ENCODE measurements at places on chromosomes 5 and 9. TPM values are rescaled to one million over a fixed set of nuclear protein-coding genes. Genes with fewer than 3 reads are reported as not detected.

DNA sequence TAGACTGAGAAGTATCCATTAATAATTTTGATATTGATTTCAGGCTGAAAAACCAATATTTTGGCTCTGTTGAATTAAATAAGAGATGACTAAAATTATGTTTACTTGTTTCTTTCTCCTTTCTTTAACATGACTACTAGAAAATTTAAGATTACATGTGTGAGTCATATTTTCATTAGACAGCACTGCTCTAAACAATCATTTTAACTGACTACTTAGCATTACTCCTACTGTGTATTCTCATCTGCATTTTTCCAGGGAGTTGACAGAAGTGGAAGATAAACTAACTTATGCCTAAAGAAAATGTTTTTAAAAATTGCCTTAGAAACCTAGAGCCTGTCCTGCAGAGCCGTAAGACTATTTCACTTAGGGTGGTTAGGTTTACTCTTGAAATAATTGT, 29.1 kb downstream of the TNC start:
- no peak for DNase-seq

DNA sequence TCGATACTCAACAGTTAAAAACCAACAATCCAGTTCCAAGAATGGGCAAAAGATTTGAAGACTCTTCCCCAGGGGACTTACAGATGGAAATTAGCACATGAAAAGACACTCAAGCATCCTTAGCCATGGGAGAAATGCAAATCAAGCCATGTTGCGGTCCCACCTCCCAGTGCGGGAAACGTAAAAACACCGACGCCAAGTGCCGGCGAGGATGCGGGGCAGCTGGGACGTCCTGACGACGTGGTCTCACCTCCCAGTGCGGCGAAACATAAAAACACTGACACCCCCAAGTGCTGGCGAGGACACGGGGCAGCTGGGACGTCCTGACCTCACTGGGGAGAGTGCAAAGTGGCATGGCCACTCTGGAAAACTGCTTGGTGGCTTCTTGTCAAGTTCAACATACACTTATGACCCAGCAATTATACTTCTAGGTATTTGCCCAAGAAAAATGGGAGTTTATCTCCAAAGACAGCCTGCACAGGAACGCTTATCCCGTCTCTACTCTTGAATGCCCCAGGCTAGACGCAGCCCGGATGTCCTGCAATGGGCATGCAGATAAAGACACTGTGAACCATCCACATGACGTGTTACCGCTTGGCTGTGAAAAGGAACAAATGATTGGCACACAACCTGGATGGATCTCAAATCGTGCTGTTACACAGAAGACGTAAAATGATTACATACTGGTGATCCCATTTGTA, 60.1 kb upstream of the UBAC1 start:
- no peak for DNase-seq

GRCh38 chr5:152511531-152512132, 106.6 kb upstream of the NMUR2 start:
- DNase-seq: no peak

DNA sequence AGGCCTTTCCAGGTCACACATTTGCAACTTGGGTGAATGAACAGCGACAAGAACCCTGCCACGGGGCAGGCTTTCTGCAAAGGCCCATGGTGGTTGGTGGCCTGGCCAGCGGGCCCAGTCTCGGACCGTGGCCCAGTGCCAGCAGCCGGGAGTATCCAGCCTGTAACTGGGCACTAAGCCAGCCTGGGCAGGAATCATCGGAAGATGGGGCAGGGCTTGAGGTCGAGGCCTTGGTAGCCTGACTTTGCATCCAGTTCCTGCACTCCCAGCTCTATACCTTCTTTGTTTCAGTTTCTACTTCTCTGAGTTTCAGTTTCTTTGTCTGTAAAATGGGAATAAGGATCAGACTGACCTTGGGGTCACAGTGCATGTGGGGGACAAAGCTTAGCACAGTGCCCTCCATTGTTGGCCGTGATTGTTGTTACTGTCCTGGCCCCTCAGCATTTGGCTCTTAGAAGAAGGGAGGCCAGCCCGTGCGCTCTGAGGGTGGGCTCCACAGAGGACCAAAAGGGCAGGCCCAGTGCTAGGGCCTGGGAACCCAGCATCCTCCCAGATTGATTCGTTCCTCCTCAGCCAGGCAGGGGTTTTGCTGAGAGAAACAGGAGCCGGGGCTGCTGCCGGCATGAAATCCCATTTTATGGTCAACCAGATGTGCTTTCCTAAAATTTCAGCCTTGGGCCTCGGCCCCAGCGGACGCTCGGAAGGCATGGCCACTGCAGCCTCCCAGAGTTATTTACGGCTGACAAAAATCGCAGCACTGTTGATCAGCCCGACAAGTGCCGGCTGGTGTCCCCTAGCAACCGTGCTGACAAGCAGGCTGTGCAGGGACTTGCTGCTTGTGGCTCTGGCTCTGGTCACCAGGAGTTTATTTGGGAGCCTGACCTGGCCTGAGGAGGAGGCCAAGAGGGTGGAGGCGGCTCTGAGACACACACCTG, 43.6 kb downstream of the JADE2 start:
- DNase-seq: no peak

- no peak for DNase-seq
Observed at GRCh38 chr5:132417010-132417439, 47.5 kb downstream of the SLC22A5 start.

DNA sequence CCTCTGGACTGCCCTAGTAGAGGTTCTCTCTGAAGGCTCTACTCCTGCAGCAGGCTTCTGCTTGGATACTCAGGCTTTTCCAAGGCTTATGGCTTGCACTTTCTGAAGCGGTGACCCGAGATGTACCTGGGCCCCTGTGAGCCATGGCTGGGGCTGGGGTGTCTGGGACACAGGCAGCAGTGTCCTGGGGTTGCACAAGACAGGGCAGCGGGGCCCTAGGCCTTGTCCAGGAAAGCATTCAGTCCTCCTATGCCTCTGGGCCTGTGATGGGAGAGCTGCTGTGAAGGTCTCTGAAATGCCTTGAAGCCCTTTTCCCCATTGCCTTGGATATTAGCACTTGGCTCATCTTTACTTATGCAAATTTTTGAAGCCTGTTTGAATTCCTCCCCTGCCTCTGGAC, 192.2 kb downstream of the YTHDC2 start:
- no peak for DNase-seq

- DNase-seq: no peak
Observed at GRCh38 chr5:56529666-56530430, 285.5 kb upstream of the MAP3K1 start.

GRCh38 chr9:91972076-91972626, 22.1 kb upstream of the ROR2 start:
- no peak for DNase-seq

DNA sequence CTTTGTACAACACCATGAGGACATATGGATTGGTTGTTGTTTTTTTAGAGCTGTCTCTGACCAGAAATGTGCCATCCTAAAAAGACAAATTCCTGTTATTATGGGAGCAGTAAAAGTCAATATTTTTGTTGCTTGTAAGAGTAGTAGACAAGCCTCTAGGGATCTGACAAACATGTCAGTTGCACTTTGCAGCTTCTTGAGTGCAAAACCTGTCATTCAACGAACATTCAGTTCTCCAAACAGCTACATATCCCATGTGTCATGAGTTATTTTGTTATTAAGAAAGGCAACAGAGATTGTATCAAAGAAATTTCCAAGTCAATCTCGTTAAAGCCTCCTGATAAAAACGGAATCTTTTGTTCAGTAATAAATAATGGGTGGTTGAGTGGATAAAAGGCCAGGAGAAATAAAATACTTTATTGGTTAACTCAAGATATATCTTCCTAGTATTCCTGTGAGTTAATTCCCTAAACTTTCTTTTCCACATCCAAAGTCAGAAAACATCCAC, 18.1 kb downstream of the C5orf58 start:
- no peak for DNase-seq

GRCh38 chr5:135551593-135552447, 16.1 kb upstream of the NEUROG1 start:
- DNase-seq: no peak

- DNase-seq: no peak
Observed at GRCh38 chr9:92295240-92295790, 1.8 kb upstream of the IARS1 start.

- no peak for DNase-seq
Observed at GRCh38 chr5:56817263-56818014, 2.1 kb downstream of the MAP3K1 start.

DNA sequence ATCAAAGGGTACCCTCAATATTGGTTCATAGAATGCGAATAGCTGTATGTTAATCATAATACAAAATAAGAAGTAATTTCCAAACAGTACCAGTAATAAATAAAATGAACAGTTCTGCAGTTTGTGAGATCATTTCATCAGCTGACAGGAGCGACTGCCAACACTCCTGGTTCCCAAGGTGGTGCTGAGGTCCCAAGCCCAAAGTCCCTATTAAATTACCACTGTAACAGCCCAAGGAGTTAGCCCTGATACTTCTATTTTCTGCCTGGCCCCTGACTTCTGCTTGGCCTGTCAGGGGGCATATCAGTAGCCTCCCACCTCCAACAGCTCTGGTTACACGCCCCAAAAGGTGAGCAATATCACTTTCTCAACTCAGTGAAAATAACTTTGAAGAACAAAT, 47.1 kb downstream of the ANKH start:
- DNase-seq: no peak

DNA sequence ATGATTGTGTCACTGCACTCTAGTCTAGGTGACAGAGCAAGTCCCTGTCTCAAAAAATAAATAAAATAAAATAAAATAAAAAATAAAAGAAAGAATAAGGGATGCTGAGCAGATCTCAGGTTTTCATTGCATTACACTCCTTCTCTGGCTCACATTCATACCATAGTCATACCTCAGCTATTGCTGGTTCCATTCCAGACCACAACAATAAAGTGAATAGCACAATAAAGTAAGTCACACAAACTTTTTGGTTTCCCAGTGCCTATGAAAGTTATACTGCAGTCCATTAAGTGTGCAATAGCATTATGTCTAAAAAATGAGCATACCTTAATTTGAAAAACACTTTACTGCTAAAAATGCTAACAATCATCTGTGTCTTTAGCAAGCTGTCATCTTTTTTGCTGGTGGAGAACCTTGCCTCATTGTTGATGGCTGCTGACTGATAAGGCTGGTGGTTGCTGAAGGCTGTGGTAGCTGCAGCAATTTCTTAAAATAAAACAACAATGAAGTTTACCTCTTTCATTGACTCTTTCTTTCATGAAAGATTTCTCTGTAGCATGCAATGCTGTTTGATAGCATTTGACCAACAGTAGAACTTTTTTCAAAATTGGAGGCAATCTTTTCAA, 415.7 kb downstream of the ZNF608 start:
- no peak for DNase-seq

DNA sequence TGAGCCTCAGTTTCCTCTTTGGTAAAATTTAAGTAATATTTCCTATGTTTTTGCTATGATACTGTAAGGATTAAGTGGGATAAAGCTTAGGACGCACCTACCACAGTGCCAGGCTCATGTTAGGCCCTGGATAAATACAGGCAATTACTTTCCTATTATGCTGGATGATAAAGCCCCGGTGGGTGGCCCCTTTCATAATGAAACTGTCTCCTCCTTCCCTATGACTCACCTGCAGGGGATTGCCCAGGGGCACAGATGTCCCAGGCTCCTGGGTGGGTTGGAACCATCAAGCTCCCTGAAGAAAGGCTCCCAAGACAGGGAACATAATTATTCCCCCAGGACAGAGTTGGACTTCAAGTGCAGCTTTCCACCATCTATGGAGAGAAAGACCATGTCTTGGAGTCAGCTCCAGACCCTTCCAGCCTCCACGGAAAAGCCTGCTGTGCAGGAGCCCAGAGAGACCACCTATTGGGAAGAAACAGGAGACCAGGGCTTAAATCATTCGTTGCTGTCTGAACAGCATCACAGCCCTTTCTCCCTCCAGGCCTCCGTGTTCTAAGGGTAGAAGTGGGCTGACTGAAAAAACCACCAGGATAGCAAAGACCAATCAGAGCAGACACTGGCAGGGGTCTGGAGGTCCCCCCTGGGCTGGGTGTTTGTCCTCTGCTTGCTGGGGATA, 43.2 kb upstream of the FOXE1 start:
- DNase-seq: no peak

GRCh38 chr5:36739751-36740221, 133.4 kb downstream of the SLC1A3 start:
- DNase-seq: peak; percentile 42

GRCh38 chr5:34022121-34022705, 14.4 kb upstream of the AMACR start:
- no peak for DNase-seq

DNA sequence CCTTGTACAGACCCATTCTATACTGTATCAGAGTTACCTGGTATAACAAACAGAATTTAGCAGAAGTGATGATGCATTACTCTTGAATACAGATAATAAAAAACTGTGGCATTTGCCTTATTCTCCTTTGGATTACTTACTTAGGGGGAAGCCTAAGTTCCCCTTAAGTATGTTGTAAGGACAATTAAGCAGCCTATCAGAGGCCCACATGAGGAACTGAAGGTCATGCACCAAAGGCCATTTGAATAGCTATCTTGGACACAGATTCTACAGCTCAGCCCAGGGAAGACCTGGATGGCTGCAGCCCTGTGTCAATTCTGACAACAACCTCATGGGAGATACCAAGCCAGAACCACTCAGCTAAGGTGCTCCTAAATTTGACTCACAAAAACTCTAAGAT, 125.2 kb downstream of the RAPGEF6 start:
- no peak for DNase-seq

DNA sequence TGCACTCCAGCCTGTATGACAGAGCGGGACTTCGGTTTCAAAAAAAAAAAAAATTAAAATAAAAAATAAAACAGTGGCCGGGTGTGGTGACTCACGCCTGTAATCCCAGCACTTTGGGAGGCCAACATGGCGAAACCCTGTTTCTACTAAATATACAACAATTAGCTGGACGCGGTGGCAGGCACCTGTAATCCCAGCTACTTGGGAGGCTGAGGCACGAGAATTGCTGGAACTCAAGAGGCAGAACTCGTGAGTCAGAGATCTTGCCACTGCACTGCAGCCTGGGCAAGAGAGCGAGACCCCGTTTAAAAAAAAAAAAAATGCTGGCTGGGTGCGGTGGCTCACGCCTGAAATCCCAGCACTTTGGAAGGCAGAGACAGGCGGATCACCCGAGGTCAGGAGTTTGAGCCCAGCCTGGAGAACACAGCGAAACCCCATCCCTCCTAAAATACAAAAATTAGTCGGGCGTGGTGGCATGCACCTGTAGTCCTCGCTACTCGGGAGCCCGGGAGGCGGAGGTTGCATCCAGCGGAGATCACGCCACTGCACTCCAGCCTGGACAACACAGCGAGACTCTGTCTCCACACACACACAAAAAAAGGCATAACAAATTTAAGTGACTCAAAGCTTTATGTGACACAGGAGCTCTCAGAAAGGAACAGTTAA, 1.5 kb upstream of the NPM1 start:
- DNase-seq: no peak

- DNase-seq: no peak
Observed at GRCh38 chr9:129595903-129596540, 24.9 kb downstream of the C9orf50 start.

The CAMSAP1 gene
- polyA plus RNA-seq: 2.2 TPM

The RBM18 gene
- 29.6 TPM for polyA plus RNA-seq

The ANKRD18B gene
- not detected for polyA plus RNA-seq

The FLT4 gene
- 1.2 TPM for polyA plus RNA-seq

The FCN1 gene
- polyA plus RNA-seq: 0.72 TPM

The GRXCR2 gene
- polyA plus RNA-seq: not detected

The PCDHB6 gene
- polyA plus RNA-seq: not detected

The SPINK13 gene
- not detected for polyA plus RNA-seq

The MRPS30 gene
- polyA plus RNA-seq: 71.5 TPM

The RAD50 gene
- polyA plus RNA-seq: 13.0 TPM

The EGFLAM gene
- polyA plus RNA-seq: not detected

Measured in CD4-positive, CD25-positive, alpha-beta regulatory T cell (primary cell).